ENCODE measurements at places on chromosomes 1 and 21.

DNA sequence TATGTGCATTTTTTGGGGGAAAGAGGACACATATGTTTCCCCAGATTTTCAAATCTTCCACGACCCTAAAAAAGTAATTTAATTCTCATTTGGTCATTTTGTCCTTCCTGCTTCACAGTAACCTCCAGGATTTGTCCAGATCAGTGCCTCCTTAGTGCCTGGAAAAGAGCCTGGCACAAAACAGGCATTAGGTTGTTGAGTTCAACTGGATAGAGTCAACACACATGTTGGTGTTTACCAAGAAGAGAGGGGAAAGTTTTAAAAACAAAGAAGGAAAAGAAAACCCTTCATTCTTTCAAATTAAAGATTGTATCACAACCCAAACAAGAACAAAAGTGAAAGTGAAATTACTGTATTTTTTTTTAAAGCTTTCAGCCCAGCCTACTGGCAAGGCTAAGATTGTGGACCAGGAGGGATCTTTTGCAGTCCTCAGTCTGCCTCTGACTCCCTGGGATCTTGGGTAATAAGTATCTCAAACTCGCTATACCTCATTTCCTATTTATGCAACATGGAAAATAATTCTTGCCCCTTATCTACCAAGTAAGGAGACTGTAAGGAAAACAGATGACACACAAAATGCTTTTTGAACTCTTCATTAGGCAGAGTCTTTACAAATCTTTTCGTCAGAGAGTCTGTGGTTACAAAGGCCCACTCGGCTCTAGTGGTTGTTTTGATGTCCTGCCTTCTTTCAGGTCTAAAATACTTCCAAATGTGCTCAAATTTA is 57.8 kb downstream of the ZNF281 start:
- DNase-seq: no peak

DNA sequence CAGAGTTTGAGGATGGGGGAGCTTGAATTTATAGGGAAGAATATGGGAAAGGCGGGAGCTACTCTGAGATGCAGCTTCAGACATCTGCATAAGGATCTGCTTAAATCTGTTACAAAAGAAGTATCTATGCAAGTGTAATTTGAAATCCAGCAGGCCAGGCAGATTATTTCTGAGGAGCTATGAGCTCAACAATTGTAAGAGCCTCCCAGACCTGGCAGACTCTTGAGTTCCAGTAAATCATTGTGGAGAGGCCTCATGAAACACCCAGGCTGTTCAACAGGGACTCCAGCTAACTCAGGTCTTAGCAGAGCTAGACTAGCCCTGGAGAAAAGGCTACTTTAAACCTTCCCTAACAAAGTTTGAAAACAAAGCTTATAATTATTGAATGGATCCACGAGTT is 647.5 kb upstream of the CHRM3 start:
- no peak for DNase-seq

GRCh38 chr1:100036718-100037655 is 67.2 kb downstream of the SLC35A3 start:
- no peak for DNase-seq

GRCh38 chr1:54459726-54460191 is 53.6 kb upstream of the SSBP3 start:
- no peak for DNase-seq

GRCh38 chr21:19034041-19034440 is 630.5 kb upstream of the TMPRSS15 start:
- DNase-seq: no peak

DNA sequence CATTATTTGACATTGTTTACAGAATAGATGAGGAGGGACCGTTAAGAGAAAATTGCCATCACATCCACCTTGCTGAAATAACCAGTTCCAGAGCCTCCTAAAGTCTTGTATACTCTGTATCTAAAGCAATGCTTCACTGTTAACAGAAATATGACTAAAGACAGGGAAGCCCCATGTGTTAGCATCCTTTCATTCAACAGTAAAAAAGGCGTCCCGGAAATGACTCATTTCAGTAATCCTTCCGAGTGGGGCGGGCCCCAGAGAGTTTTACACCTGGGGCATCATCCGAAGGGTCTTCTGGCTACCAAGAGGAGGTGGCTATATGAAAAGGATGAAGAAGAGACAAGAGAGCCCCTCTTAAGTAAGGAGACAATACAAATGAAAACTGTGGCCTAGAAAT is 227.2 kb downstream of the SLC45A1 start:
- DNase-seq: no peak

GRCh38 chr1:29981586-29982239 is 741.7 kb downstream of the MATN1 start:
- no peak for DNase-seq

DNA sequence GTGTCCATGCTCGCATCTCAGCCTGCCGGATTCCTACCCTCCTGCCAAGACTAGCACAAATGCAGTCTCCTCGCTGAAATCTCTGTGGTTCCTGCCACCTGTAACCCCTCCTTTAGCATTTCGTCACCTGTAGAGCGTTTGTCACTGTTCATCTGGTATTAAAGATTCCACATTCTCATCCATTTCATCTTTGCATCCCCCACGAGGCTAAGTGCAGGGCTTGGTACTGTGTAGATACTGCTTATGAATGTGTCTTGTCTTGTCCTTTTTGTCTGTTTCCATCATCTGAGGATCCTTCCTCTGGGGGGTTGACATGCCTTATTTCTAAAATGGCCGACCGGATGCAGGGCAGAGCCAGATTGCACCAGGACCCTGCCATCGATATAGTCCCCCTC is 53.7 kb upstream of the DNAJC6 start:
- DNase-seq: no peak

DNA sequence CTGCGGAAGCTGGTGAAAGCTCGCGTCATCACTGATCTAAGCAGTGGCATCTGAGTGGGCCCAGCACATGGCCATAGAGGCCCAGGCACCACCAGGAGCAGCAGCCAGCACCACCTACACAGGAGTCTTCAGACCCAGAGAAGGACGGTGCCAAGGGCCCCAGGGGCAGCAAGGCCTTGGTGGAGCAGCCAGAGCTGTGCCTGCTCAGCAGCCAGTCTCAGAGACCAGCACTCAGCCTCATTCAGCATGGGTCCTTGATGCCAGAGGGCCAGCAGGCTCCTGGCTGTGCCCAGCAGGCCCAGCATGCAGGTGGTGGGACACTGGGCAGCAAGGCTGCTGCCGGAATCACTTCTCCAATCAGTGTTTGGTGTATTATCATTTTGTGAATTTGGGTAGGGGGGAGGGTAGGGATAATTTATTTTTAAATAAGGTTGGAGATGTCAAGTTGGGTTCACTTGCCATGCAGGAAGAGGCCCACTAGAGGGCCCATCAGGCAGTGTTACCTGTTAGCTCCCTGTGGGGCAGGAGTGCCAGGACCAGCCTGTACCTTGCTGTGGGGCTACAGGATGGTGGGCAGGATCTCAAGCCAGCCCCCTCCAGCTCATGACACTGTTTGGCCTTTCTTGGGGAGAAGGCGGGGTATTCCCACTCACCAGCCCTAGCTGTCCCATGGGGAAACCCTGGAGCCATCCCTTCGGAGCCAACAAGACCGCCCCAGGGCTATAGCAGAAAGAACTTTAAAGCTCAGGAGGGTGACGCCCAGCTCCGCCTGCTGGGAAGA is 3.2 kb upstream of the ARTN start:
- DNase-seq: no peak

GRCh38 chr21:25999921-26000582 is 170.5 kb downstream of the APP start:
- DNase-seq: no peak

DNA sequence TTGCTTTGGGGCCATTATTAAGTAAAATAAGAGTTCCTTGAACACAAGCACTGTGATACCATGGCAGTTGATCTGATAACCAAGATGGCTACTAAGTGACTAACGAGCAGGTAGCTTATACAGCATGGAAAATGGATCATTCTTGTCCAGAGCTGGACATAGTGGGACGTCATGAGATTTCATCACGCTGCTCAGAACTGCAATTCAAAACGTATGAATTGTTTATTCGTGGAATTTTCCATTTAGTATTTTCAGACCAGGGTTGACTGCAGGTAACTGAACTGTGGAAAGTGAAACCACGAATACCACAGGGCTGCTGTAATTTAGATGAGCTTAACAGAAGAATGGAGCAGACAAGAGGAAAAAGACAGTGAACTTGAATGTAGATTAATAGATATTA is 38.9 kb downstream of the CCDC18 start:
- DNase-seq: no peak

DNA sequence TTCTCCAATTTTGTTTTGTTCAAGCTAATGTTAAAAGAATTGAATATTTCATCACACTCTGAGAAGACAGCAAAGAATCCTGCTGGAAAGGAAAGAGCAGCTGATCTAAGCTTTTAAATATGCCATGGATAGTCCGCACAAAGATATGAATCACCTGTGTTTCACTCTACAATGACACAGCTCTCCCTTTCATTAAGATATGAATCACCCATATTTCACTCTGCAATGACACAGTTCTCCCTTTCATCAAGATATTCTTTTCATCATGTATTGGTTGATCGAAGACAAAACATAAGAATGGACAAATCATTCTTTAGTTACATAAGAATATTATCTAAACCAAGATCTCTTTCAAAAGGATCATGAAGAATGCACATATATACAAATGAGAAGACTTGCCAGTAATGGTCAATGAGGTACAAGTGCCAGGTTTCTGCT is 367.3 kb downstream of the SMYD3 start:
- DNase-seq: no peak

DNA sequence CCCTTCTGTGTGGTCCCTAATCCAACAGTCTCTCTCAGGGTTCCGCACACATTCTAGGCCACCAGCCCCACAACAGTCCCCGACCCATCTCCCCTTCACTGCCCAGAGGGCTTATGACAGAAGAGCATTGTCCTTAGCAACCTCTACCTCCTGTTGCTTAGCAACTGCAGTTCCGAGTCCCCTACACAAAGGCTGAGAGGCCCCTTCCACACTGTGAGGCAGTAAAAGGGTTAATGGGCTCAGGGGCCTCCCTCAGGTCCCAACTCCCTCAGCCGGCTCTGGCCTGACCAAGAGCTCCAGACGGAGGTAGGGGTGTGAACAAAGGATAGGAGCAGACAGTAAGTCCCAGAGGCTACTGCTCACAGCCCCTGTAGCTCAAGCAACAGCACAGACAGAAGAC is 4.3 kb downstream of the IGSF9 start:
- DNase-seq: no peak

DNA sequence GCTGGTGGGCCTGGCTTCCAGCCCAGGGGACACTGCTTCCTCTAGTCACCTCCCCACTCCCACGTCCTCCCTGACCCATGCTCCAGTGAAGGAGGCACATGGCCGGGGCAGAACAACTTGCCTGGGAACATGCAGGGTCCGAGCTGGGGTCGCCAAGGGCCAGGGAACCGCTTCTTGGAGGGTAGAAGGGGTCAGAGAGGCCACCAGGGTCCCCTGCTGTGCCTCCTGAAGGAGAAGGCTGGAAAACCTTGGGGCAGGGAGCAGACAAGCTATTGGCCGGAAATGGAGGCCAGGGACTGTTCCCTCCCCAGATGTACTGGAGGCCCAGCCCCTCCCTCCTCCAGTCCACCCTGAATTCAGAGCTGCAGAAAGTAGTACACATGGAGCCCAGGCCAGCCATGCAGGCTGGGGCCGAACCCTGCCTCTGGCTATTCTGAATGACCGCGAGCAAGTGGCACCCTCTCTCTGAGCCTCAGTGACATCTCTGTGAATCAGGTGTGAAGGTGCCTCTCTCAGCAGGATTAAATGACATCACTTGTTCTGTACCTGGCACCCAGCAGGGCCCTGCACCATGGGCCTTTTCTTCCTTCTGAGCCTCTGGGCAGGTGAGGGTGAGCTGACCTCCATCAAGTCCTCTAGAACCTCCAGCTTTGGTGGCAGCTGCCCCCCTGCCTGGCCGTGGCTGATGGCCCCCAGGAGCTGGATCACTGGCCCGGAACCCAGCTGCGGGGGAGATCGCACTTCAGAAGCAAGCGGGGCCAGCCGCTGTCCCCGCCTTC is 15.7 kb downstream of the SPOCD1 start:
- DNase-seq: no peak

DNA sequence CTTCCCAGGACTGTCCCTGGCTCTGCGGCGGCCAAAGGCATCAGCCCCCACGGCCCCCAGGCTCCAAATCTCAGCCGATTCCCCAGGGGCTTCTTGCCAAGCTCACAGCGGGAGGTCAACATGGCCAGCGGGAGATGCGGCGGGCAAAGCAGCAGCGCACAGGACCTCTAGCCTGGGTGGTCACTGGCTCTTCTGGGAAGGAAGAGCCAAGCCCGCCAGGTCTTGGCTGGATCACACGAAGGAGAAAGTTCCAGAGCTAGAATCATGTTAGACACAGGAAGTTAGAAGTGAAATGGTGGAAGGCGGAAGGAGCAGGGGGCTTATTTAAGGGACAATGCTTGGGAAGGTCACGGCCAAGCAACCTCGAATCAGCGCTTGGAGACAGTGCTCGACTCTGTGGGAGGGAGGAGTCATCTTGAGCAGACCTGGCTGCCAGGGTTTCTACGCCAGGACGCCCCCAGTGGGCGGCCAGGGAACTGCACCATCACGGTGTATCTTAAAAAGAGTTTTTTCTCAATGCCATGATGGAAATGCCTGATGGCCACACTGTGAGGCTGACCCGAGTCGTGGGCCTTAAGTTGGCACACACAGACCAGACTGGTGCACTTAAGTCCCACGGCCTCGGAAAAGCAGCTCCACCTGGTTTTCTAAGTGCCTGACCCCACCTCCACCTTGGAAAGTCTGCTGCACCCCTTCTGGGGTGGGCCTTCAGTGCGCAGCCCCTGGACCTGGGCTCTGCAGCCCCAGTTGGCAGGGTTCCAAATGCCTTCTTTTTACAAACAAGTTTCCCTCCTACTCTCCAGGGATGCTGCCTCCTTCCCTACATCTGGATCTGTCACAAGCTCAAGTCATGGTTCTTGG is 29.3 kb downstream of the SLC66A1 start:
- DNase-seq: peak; percentile 81

GRCh38 chr1:183915625-183916510 is 110.9 kb downstream of the RGL1 start:
- DNase-seq: peak; percentile 66
